Cortex of kidney (tissue), 1 donor: ENCODE measurements at places on chromosomes 16 and 17.

GRCh38 chr17:68640242-68640989 lies 39.2 kb upstream of the FAM20A start:
- no peak for DNase-seq

GRCh38 chr17:48792033-48792798 lies 24.8 kb downstream of the TTLL6 start:
- no peak for DNase-seq

- DNase-seq, result no peak
These were observed 30.9 kb upstream of the KCNJ12 start for GRCh38 chr17:21345236-21345635.

DNA sequence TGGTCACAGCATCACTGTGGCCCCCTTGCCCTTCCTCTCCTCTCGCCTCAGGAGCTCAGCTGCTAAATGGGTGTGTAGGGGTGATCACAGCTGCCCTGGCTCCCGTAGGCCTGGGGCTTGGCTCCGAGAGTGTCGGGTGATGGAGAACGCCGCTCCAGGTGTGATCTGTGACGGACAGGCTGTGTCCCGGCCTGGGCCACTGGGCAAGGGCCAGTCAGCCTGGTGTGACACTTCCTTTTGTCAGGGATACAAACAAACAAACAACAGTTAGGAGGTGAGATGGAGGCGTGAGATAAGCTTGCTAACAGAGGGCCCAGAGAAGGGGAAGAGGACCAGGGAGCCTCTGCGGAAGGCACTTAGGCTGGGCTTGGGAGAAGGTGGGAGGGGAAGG lies 2.0 kb downstream of the ADGRG1 start:
- DNase-seq, result no peak

DNA sequence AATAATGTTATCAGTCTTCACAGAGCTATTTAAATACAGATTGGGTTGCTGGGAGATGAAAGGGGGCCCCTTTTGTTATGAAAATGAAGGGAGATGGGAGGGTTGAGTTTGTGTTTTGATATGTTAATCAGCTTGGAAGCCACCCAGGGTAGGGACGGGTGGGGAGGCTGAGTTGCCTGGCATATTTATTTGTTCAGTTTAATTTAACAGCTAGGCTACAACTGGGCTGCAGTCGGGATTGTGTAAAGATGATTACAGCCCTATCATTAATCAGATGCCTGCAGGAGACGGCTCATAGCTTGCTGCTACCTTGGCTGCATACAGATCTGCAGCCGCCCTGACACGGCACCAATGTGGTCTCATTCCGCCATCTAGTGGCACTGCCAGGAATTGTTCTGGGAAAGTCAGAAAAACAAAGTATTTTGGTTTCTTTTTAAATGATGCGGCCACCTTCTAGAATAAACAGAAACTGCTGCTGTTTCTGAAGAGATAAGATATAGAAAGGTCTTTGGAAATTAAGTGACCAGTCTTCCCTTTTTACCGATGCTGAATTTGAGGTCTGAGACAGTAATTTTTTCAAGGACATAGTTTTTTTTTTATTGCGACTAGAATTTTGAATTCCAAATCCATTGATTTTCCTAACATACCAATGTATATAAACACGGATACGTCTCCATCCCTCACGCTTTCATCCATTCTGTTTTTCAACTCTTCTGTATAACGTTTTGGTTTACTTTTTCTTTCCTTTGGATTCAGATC lies 458.0 kb upstream of the ASIC2 start:
- DNase-seq, result no peak

- DNase-seq, result no peak
These were observed 144.1 kb upstream of the CES5A start for GRCh38 chr16:56019274-56019673.

GRCh38 chr16:69193855-69194254 lies 6.9 kb downstream of the SNTB2 start:
- no peak for DNase-seq

GRCh38 chr16:11780991-11781680 lies 15.9 kb downstream of the ZC3H7A start:
- no peak for DNase-seq
